ENCODE measurements at places on chromosomes 11 and 22. TPM values are rescaled to one million over a fixed set of nuclear protein-coding genes. Genes with fewer than 3 reads are reported as not detected.

Gene MRGPRX1
- not detected for polyA plus RNA-seq

DNA sequence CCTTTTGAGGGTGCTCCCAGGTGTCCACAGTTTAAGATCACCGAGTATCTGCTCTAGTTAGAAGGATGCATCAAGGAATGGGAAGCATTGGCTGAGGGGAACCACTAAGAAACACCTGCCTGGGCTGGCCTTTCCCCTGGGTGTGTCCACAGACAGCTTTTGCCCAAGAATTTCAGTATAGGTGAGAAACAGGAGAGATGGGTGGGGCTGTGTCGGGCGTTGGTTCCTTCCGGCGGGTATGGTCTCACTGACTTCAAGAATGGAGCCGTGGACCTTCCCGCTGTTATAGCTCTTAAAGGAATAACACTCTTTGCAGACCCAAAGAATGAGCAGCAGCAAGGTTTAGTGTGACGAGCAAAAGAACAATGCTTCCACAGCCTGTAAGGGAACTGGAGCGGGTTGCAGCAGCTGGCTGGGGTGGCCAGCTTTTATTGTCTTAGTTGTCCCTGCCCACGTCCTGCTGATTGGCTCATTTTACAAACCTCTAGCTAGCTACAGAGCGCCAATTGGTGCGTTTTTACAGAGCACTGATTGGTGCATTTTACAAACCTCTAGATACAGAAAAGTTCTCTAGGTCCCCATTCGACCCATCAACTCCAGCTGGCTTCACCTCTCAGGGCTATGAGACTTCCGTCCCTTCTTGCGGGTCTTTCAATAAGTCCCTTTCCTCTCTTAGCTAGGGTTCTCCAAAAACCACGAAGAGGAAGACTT lies 2.4 kb downstream of the FADS1 start:
- peaks cover 3% of the 10 kb centered on the region for H3K27me3 ChIP-seq
- peak overlapping the region; percentile 82 for H3K4me3 ChIP-seq
- H3K36me3 ChIP-seq = no peaks in the 10 kb centered on the region
- peaks cover 10% of the 10 kb centered on the region for H3K4me1 ChIP-seq
- DNase-seq = no peak

Gene DCHS1
- 1.5 TPM for polyA plus RNA-seq

Gene C22orf31
- polyA plus RNA-seq = not detected

Gene TSGA10IP
- polyA plus RNA-seq = not detected

DNA sequence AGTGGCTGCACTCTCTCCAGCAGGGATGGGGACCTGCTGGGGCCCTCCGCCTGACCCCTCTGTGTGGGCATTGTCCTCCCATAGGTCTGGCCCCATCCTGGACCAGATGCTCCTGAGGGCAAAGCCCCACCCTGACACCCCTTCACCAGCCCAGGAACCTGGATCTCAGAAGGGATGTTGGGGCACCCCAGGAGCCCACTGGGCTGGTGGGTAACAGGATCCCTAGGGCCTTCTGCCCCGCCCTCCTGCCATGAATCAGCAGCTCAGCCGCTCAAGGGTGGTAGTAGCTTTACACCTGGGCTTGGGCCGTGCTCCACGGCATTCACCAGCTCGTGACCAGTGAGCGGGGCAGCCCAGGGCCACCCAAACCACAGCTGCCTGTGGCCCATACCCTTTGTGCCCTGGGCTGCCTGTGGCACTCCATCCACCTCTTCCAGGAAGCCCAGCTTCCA lies 1.0 kb upstream of the MAPK12 start:
- H3K36me3 ChIP-seq = no peaks in the 10 kb centered on the region
- H3K27me3 ChIP-seq = peaks cover 13% of the 10 kb centered on the region
- peak overlapping the region; percentile 16 for H3K27ac ChIP-seq

GRCh38 chr22:37063431-37064420 lies 12.2 kb downstream of the KCTD17 start:
- H3K4me3 ChIP-seq = no peak overlapping the region
- no peaks in the 10 kb centered on the region for H3K36me3 ChIP-seq
- no peaks in the 10 kb centered on the region for H3K4me1 ChIP-seq
- no peak for DNase-seq
- H3K27ac ChIP-seq = no peak overlapping the region

Gene PKDREJ
- 0.03 TPM for polyA plus RNA-seq

GRCh38 chr22:22099833-22100812 lies 117.5 kb upstream of the TOP3B start:
- no peaks in the 10 kb centered on the region for H3K4me1 ChIP-seq
- peaks cover 10% of the 10 kb centered on the region for H3K27me3 ChIP-seq
- no peak overlapping the region for H3K27ac ChIP-seq
- no peak for DNase-seq

Gene SEPTIN3
- polyA plus RNA-seq = not detected

Gene FXYD6
- polyA plus RNA-seq = not detected

Gene SCO2
- 6.5 TPM for polyA plus RNA-seq

DNA sequence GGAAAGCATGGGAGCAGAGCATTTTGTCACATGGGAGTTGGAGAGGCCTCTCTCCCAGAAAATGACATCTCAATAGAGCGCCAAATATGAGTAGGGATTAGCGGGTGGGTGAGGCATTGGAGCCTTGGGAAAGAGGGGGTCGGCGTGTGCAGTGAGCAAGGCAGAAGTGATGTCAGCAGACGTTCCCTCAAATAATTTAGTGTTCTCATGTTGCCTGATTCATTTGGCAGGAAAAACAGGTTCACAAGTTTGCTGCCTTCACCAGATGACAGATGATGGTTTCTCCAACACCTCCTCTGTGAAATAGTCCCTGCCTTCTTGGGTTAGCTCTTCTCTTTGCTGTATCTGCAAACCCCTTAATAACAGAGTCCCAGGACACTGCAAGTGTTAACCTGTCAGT lies 118.5 kb upstream of the ARHGAP20 start:
- DNase-seq = no peak
- no peaks in the 10 kb centered on the region for H3K36me3 ChIP-seq
- no peaks in the 10 kb centered on the region for H3K27me3 ChIP-seq
- H3K4me1 ChIP-seq = no peaks in the 10 kb centered on the region
- no peak overlapping the region for H3K4me3 ChIP-seq
- H3K27ac ChIP-seq = no peak overlapping the region

DNA sequence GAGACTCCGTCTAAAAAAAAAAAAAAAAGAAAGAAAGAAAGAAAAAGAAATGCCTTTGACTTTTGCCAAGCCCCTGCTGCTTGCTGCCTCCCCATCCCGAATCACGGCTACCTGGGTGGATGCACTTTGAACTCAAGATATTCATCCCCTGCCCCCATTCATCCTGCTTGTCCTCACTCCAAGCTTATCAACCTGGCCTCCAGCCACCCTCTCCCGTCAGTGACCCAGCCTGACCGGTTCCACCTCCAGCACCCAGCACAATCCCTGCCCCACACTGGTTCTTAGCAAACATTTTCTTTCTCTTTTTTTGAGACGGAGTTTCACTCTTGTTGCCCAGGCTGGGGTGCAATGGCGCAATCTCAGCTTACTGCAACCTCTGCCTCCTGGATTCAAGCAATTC lies 44.4 kb downstream of the CYTH4 start:
- no peaks in the 10 kb centered on the region for H3K36me3 ChIP-seq
- no peak overlapping the region for H3K4me3 ChIP-seq
- no peak overlapping the region for H3K27ac ChIP-seq
- H3K4me1 ChIP-seq = no peaks in the 10 kb centered on the region

- no peaks in the 10 kb centered on the region for H3K27me3 ChIP-seq
- H3K36me3 ChIP-seq = no peaks in the 10 kb centered on the region
- DNase-seq = no peak
- H3K4me3 ChIP-seq = no peak overlapping the region
These were observed 11.9 kb upstream of the OR8D2 start for GRCh38 chr11:124331873-124332272.

DNA sequence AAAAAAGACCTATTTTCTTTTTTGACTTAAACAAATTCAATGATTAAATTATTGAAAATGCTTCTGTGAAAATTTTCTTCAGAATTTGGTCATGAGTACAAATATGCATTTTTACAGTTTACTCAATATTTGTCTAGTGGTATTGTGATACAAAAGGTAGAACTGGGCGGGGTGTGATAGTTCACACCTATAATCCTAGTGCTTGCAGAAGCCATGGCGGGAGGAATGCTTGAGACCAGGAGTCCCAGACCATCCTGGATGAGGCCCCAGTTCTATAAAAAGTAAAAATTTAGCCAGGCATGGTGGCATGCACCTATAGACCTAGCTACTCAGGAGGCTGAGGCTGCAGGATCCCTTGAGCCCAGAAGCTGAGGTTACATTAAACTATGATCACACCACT lies 90.6 kb downstream of the ARHGAP42 start:
- H3K4me3 ChIP-seq = no peak overlapping the region
- no peaks in the 10 kb centered on the region for H3K4me1 ChIP-seq
- H3K27me3 ChIP-seq = no peaks in the 10 kb centered on the region
- no peak for DNase-seq
- H3K27ac ChIP-seq = no peak overlapping the region

DNA sequence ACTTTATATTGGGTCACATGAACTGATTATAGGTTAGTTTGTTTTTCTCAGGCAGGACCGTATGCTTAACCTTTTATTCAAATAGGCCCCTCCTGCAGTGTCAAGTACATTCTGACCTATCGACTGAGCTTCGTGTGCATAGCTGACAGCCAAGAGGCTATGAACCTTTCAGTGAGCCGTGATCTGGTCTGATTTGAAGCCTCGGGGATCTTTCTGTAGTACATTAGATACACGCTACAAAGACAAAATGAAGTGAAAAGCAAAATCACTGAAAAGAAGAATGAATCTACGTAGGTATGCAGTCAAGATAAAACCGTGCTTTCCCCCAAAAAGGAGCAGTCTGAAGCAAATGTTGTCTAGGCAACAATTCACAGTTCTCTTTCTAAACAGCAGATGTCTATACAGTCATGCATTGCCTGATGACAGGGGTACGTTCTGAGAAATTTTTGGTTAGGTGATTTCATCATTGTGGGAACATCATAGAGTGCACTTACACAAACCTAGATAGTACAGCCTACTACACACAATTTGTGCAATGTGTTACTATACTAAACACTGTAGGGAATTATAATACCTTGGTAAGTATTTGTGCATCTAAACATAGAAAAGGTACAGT lies 18.1 kb downstream of the JHY start:
- no peaks in the 10 kb centered on the region for H3K36me3 ChIP-seq
- no peak overlapping the region for H3K4me3 ChIP-seq
- no peaks in the 10 kb centered on the region for H3K27me3 ChIP-seq
- no peaks in the 10 kb centered on the region for H3K4me1 ChIP-seq

- no peak overlapping the region for H3K27ac ChIP-seq
- H3K27me3 ChIP-seq = no peaks in the 10 kb centered on the region
- no peaks in the 10 kb centered on the region for H3K4me1 ChIP-seq
- no peak overlapping the region for H3K4me3 ChIP-seq
- no peak for DNase-seq
- no peaks in the 10 kb centered on the region for H3K36me3 ChIP-seq
These were observed 198.5 kb upstream of the CTSC start for GRCh38 chr11:88535916-88536547.

GRCh38 chr11:128946648-128947047 lies 4.0 kb upstream of the TP53AIP1 start:
- H3K27ac ChIP-seq = no peak overlapping the region
- H3K4me3 ChIP-seq = no peak overlapping the region

DNA sequence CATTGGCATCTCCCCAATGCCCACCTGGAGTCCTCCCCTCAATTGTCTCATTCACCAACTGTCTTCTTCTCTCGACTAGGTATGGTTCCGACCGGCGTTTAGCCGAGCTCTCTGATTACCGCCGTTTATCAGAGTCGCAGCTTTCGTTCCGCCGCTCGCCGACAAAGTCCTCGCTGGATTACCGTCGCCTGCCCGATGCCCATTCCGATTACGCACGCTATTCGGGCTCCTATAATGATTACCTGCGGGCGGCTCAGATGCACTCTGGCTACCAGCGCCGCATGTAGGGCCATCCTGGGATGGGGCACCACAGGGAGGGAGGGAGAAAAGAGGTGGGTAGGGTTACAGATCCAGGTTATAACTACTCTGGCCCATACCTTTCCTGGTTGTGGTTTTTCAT lies 10.0 kb downstream of the RBM14 start:
- H3K27me3 ChIP-seq = no peaks in the 10 kb centered on the region
- H3K4me1 ChIP-seq = peaks cover 70% of the 10 kb centered on the region
- H3K4me3 ChIP-seq = no peak overlapping the region
- peaks cover 83% of the 10 kb centered on the region for H3K36me3 ChIP-seq
- no peak overlapping the region for H3K27ac ChIP-seq
- peak; percentile 3 for DNase-seq

DNA sequence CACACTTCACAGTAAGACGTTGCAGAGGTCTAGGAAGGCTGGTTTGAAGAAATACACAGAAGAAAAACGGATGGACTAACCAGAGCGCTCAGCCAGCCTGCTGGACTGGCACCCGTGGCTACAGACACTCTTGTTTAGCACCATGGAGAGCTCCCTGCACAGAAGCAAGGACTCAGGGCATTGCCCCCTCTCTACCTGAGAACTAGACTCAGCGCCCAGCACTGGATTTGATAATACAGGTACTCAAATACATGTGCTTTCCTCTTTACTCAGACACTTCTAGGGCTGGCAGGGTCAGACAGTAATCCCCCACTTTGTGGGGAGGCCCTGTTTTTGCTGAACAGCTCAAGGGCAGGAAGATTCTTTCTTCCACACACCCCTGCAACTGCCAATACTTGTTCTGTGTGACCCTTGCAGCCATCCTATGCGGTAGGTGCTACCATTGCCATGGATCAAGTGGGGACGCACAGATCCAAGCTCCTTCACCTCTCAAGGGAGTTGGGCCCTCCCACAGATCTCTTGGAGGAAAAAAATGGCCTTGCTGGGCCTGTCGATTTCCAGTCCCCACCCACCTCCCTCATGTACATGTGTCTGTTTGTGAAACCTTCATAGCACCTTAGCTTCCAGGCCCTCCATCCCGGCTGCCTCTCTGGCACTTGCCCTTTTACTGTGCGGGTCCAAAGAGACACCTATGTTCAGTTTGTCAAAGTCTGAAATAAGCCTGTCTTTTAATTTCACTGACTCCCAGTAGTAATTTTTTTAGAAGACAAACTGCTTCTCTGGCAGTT lies 5.1 kb upstream of the P2RX6 start:
- no peaks in the 10 kb centered on the region for H3K36me3 ChIP-seq
- H3K27me3 ChIP-seq = no peaks in the 10 kb centered on the region
- no peak for DNase-seq
- no peak overlapping the region for H3K4me3 ChIP-seq

DNA sequence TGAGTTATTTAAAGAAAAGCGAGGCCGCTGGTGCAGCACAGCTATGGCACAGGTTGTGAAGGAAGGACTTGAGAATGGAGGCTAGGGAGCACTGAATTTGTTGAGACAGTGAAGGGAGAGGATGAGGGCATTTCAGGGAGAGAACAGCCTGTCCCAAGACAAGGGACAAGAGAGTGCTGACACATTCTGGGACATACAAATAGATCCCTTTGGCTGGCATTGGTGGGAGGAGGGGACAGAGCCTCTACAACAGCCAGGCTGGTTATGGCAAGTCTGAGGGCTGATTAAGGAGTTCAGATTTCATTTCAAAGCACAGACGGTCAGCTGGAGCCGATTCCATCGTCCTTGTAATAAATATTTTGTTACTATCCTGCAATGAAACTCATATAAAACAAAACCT lies 1.7 kb upstream of the SLC29A2 start:
- no peak overlapping the region for H3K4me3 ChIP-seq
- DNase-seq = no peak
- peaks cover 7% of the 10 kb centered on the region for H3K4me1 ChIP-seq

- H3K4me3 ChIP-seq = peak within 1 kb of the TSS; percentile 76
- H3K36me3 ChIP-seq = no peaks in the 10 kb centered on the region
- H3K27me3 ChIP-seq = no peaks in the 10 kb centered on the region
- peaks cover 55% of the 10 kb centered on the region for H3K4me1 ChIP-seq
- DNase-seq = peak; percentile 84
These were observed at the start of gene AHNAK for GRCh38 chr11:62546244-62546928. TSS of gene AHNAK (minus strand) at chr11:62546806. CDS start at chr11:62536098, 10,708 bp downstream.

Data from CD8-positive, alpha-beta memory T cell (primary cell).